Body of pancreas (tissue), 4 donors: ENCODE measurements at places on chromosomes 6 and 20. TPM values are rescaled to one million over a fixed set of nuclear protein-coding genes. Genes with fewer than 3 reads are reported as not detected.
A peak's percentile ranks its signal among the peaks of the same experiment; 100 is the strongest.

- peak; percentile 63 for DNase-seq
Measured at GRCh38 chr20:25336561-25337422, 53.8 kb downstream of the ABHD12 start.

DNA sequence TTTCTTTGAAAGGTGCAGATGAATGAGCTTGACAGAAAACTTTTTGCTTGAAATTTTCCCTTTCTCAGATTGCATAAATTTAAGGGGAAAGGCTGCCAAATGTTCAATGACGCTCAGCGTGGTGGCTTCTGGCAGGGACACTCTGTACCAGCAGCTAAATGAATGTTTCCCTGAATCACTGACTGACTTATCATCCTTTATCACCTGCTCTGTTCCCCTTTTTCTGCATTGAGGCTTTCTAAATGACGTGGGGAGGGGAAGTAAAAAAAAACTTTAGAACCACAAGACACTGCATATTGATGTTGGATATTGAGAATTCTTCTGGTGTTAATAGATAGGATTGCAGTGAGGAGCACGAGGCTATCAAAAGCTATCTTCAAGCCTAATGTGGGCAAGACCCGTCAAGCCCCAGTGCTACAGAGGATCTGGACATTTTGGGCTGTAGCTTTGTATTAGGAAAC, 46.9 kb upstream of the ENPP5 start:
- peak; percentile 21 for DNase-seq

Gene KCNK16
- 2.9 TPM for total RNA-seq

DNA sequence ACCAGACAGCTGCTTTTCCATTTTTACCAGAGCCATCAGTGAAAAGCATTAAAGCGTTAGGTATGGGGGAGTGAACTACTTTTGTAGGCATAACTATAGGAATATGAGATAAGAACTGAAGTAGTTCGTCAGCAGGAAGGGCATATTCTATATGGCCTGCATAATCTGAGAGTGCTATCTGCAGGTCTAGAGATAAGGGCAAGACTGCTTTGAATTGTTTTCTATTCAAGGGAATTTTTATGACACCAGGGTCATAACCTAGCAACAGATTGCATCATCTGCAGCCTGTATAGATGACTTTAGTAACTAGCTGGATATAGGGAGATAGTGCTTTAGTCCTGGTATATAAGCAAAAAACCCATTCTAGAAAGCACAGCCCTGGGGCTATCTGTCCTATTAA, 437.3 kb upstream of the HTR1E start:
- DNase-seq: no peak

Gene ETV7
- 0.78 TPM for total RNA-seq

Gene ADGRG6
- total RNA-seq: 7.5 TPM

- DNase-seq: no peak
Measured at GRCh38 chr6:170347091-170347490, 40.5 kb downstream of the FAM120B start.

DNA sequence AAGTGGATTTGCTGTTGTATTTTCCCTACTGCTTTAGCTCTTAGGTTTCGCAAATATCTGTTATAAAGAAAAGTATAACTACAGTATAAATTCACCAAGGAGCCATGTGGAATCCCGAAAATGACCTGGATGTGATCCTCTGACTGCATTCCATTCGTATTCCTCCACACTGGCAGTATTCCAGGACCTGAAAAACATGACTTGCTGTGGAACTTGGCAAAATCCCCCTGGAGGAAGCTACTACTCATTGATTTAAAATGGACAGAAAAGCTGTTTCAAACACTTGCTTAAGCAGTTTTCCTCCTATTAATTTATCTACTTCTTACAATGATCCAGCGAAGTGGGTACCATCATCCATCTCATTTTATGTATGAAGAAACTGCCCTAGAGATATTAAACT, 13.3 kb upstream of the ENPP5 start:
- DNase-seq: no peak

DNA sequence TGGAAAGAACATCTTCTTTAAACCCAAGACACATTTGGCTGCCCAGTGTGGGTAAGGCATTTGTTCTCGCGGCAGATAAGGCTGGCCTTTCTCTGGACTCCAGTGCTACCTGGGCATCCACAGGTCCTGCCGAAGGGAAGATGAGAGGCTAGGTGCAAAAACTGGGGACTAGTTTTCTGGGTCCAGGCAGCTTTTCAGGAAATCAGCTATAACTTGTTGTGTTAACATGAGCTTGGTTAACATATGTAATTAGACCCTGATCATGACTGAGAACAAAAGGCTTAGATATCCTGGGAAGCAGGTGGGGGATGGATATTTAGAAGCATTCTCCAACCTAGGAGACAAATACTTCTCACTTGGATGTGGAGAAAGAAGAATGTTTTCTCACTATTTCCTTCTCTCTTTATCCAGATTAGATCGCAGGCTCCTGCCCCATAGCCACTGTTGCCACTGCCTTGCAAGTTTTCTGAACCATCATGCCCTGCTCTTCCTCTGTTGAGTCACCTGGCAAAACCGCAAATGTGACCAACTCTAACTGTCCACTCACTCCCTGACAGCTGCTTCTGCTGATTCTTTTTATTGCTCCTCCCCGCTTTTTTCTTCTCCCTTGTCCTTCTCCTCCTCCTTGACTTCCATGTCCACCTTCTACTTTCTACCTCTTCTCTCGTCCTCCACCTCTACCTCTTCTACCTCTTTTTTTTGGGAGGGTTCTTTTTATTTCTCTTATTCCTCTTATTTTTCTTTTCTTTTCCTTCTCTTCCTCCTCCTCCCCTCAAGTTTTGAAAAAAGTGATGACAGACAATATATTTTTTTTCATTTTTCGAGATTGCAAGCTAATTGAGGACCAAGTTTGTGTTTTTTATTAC, 258.1 kb downstream of the UTRN start:
- DNase-seq: no peak

- no peak for DNase-seq
Measured at GRCh38 chr6:17446713-17447112, 53.3 kb downstream of the CAP2 start.

Gene TSBP1
- total RNA-seq: not detected

Gene ZNF512B
- 12.5 TPM for total RNA-seq

GRCh38 chr6:37982317-37982716, 162.8 kb downstream of the ZFAND3 start:
- DNase-seq: no peak

DNA sequence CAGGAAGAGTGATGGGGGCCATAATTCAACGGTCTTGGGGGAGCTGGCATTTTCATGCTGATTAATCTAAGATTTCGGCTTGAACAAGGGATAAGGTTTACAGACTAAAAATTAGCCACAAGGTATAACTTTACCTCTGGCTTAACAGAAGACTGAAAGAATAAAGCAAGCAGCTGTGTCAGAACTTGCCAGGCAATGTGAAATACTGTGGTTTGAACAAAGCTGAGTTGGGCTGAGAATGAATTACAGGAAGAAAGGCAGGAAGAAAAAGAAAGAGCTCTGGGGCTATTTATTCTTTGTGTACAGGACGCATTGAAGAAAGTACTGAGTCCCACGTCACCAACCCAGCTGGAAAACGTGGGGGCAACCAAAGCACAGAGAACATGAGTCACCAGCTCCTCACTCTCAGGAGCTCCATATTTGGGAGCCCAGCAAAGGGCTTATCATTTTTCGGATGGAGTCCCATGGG, 121.5 kb upstream of the NEDD9 start:
- peak; percentile 48 for DNase-seq

- no peak for DNase-seq
Measured at GRCh38 chr6:82362144-82362543, 1.5 kb upstream of the TPBG start.

GRCh38 chr6:39274471-39274870, 39.7 kb downstream of the KCNK17 start:
- DNase-seq: no peak

DNA sequence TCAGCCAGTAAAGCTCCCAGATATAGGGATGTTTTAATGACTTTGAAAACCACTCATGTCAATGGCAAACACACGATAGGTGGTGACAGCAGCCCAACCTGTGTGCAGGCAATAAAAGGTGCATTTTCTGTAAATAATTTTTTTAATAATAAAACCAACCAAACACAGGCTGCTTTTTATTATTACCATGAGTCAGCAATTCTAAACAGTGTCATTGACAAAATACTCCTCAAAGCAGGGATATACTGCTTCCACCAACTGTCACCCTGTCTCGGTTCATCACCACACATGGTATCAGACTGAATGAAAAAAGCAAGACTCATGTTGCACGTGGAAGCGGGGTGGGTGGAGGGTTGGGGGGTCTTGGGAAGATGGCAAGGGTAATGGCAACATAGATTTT, 195.9 kb downstream of the ANKRD60 start:
- no peak for DNase-seq

- peak; percentile 28 for DNase-seq
Measured at GRCh38 chr6:117919775-117920729, 13.0 kb downstream of the SLC35F1 start.

Gene C6orf52
- total RNA-seq: not detected

- DNase-seq: no peak
Measured at GRCh38 chr20:32585586-32586127, 524 bp upstream of the NOL4L start.

Gene IP6K3
- total RNA-seq: not detected

Gene OR2J3
- not detected for total RNA-seq

GRCh38 chr6:19929312-19929711, 92.1 kb downstream of the ID4 start:
- DNase-seq: no peak

Gene SIRPB2
- 0.33 TPM for total RNA-seq

GRCh38 chr6:69584536-69584912, 212.3 kb downstream of the LMBRD1 start:
- no peak for DNase-seq

- DNase-seq: no peak
Measured at GRCh38 chr6:38773338-38773737, 58.2 kb downstream of the DNAH8 start.
